Lung microvascular endothelial cell (primary cell): ENCODE measurements at places on chromosomes 12 and 14. TPM values are rescaled to one million over a fixed set of nuclear protein-coding genes. Genes with fewer than 3 reads are reported as not detected.

- no peak for DNase-seq
Observed at GRCh38 chr12:112096070-112096469, 12.5 kb downstream of the NAA25 start.

- no peak for DNase-seq
Observed at GRCh38 chr12:118102609-118103008, 1.2 kb downstream of the VSIG10 start.

GRCh38 chr14:99079061-99079727 is 192.8 kb downstream of the BCL11B start:
- DNase-seq = no peak

- no peak for DNase-seq
Observed at GRCh38 chr14:39860596-39861228, 428.5 kb upstream of the FBXO33 start.

- DNase-seq = peak; percentile 80
Observed at GRCh38 chr12:54958048-54958658, 26.4 kb downstream of the TESPA1 start.

GRCh38 chr12:57127726-57128518 is at the start of gene LRP1:
LRP1 (plus strand) TSS chr12:57128483; CDS start chr12:57128965, 482 bp downstream.
- peak; percentile 70 for DNase-seq

GRCh38 chr14:60184146-60184904 is 19.1 kb upstream of the DHRS7 start:
- DNase-seq = peak; percentile 80

- DNase-seq = no peak
Observed at GRCh38 chr12:22476133-22476532, 68.2 kb downstream of the C2CD5 start.

- no peak for DNase-seq
Observed at GRCh38 chr12:107133462-107133861, 40.1 kb upstream of the CRY1 start.

GRCh38 chr14:85415015-85415712 is 114.8 kb upstream of the FLRT2 start:
- peak; percentile 88 for DNase-seq

GRCh38 chr12:132178801-132179401 is 34.6 kb downstream of the NOC4L start:
- no peak for DNase-seq

Gene KIF26A
- total RNA-seq = 6.1 and 24.0 TPM in 2 replicates
